ENCODE measurements at places on chromosomes 7 and 10.

- no peak for DNase-seq
Observed at GRCh38 chr7:88485821-88486220, 179.1 kb upstream of the STEAP4 start.

- DNase-seq = peak; percentile 8
Observed at GRCh38 chr7:81484261-81484660, 285.6 kb downstream of the HGF start.

DNA sequence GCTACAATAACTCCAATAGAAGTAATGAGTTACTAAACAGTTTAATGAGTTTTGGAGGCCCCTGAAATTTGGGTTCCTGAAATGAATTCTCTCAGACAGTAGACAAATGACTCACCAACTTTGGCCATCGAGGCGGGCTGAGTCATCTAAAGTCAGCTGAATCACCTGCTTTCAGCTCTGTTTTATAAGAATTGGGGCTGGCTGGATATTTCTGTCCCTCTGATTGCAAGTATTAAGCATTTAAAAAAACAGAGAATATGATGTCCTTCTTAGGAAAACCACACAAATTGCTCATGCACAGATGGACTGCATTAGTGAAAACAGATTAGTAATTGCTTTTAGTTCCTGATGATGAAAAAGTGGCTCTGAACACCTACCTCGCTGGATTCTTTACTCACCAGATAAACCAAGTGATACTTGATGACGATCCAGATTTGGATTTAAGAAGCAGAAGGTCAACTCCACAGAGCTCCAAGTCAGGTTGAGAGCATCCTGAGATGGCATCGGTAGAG lies 59.1 kb downstream of the ZNF365 start:
- DNase-seq = no peak

DNA sequence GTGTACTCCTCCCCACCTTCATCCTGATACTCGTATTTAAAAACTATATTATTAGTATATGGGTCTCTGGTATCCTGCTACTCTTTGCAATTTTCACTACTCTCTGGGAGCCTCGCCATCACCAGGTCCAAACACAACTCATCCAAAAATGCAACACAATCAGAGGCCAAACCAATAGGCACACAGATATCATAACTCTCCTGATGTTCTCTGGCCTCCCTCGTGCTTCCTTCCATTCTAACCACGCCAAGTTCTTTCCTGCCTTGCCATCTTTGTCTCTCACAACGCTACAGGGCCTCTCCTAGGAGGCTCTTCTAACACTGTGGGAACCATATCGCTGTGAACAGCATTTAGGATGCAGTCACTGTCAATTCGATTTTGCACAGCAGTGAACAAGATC lies 7.3 kb downstream of the RHEB start:
- no peak for DNase-seq

DNA sequence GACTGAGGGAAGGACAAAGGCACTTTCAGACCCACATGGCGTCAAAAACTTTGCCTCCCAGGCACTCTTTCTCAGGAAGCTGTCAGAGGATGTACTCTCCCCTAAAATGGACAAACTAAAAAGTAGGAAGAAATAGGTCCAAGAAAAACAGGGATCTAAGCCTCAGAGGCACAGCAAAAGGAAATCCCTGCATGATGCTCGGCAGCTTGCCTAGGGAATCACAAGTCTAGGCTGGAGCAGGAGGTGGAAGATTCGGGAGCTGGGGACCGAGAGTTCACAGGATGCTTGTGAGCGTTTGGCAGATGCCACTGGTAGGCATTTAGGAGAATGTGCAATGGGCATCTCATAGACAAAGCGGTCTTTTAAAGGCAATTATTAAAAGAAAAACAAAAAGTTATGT lies 60.8 kb downstream of the ATXN7L1 start:
- no peak for DNase-seq

- DNase-seq = no peak
Observed at GRCh38 chr10:93435621-93436397, 46.3 kb downstream of the MYOF start.

DNA sequence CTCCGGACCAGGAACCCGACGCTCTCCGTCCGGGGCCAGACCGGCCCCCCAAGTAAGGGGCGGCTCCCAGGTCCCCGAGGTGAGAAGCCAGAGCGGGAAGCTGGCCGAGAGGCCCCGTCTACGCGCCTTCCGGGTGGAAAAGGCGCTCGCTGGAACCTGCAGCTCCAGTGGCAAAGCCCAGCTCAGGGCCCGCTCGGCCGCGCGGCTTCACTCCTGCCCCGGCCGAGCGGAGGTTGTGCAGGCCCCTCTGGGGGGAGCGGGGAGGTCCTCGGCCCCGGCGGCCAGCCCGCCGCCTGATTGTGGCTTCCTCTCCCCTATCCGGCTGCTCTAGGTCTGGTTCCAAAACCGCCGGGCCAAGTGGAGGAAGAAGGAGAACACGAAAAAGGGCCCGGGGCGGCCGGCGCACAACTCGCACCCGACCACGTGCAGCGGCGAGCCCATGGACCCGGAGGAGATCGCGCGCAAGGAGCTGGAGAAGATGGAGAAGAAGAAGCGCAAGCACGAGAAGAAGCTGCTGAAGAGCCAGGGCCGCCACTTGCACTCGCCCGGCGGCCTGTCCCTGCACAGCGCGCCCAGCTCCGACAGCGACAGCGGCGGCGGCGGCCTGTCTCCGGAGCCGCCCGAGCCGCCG lies 2.9 kb downstream of the UNCX start:
- no peak for DNase-seq

GRCh38 chr10:89377705-89378637 lies at the start of gene IFIT1B:
TSS of gene IFIT1B (plus strand) at chr10:89378056. CDS start at chr10:89378136, 80 bp downstream.
- no peak for DNase-seq

DNA sequence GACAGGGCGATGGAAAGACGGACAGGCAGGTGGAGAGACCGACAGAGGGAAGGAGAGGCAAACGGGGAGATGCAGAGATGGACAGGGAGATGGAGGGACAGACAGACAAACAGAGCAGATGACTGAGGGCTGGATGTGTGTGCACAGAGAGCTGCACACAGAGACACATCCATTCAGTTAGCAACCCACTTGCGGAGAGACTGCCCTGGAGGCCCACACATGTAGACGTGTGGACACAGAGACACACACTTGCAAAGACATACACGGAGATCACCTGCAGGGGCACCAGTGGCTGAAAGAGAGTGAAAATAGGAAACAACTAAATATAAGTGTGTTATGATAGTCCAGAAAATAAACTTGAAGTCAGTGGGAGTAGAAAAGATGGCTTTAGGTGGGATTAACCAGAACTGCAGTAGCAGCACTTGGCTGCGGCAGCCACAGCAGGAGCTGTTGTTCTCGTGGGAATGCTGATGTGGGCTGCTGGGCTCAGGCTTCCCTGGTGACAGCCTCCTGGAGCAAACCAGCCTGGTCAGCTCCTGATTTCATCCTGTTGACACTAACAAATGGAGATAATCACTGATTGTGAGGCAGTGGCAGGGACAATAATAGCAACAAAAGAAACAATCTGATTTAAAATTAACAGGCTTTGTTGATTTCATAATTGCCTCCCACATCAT lies 134.1 kb downstream of the CCNY start:
- DNase-seq = peak; percentile 50

DNA sequence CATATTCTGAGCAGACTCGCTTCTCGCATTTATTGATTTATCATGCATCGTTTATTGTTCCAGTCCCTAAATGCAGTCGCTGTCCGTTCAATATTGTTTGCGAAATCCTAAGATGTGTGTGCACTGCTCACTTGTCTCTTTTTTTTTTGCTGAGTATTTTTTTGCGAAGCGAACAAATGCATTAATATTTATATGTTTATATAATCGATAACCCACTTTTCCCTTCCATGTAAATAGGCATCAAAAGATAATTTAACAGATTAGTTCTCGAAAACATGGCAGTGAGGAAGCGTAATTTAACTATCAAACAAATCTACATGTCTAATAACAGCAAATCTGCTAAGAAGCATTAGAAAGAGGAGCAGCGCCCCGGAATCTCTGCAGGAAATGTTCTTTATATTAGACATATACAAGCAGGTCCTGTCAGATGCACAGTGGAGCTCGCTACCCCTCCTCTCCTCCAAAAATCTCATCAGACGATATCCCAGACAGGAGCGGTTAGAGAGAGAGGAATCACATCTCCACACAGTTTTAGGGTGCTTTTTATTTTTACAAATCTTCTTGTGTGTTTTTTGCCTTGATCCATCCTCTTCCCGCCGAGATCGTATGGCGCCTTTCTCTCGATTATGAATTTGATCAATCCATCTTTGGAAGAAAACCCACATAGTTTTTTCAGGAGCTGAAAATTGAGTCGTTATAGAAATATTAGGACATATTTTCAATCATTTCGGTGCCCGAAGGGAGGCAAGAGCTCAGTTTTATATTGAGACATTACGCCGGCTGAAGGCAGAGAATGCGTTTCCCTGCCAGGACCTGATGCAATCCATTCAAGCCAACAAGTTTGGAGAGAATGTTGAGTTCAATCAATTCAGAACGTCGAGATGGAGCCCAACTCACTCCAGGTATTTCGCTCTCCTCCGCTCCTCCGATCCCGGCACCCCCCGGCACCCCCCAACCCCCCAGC lies at the start of gene ARID5B:
Gene ARID5B (plus strand): TSS at position 871 of the 964 bp plus-strand sequence. CDS start 11 bp downstream, at position 882.
- peak; percentile 78 for DNase-seq

DNA sequence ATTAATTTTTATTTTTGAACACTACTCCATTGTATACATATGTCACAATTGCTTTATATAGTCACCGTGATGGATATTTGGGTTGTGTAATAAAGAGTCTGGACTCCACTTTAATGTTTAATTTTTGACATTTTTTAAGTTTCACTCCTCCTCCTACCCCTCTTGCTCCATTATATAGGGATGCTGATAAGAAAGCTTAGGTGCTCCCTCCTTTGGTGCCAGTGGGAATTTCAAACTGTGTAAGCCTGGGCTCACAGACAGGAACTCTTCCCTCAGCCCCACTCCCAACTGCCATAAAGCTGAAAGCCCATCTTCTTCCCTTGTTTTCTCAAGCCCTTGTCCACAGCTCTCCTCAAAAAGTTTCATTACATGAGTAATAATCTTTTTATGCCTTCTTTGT lies 47.6 kb downstream of the TWIST1 start:
- DNase-seq = no peak

GRCh38 chr10:77899080-77899477 lies 27.5 kb downstream of the DLG5 start:
- no peak for DNase-seq

- DNase-seq = peak; percentile 98
Observed at GRCh38 chr7:65373608-65374351, at the start of gene ZNF92. TSS of gene ZNF92 (plus strand) at chr7:65373855. CDS start at chr7:65373998, 143 bp downstream.

- DNase-seq = no peak
Observed at GRCh38 chr7:143848192-143848591, 53.8 kb downstream of the TCAF1 start.

DNA sequence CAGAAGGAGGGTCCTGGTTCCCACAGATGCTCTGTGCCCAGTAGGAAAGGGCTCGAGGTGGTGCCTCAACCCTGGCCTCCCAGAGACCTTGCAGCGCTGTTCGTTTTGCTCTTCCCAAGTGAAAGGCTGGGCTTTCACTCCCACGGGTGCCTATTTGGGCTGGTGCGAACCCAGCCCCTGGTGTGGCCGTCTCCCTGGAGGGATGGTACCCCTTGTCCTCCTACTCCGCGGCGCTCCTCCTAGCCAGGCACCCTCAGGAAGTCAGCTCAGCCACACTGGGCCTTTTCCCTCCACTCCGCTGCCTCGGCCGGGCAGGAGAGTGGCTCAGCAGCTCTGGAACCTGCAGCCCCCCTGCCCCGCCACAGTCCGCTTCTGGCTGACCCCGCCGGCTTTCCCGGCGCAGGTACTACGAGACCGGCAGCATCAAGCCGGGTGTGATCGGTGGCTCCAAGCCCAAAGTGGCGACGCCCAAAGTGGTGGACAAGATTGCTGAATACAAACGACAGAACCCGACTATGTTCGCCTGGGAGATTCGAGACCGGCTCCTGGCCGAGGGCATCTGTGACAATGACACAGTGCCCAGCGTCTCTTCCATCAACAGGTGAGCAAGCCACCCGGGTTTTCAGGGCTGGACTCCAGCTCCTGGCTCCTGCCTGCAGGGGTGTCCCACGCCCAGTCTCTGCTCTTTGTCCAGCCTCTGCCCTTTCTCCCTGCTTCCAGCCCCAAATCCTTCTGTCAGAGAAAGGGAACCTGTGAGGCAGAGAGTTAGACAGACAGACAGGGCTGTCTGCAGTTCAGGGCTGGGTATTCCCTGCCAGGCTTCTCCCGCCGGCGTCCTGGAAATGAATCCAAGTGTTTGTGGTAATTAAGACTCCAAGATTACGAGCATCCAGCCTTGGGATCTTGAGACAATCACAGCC lies 5.2 kb downstream of the PAX2 start:
- DNase-seq = no peak

GRCh38 chr10:54096892-54097291 lies 704.1 kb downstream of the PCDH15 start:
- no peak for DNase-seq

- no peak for DNase-seq
Observed at GRCh38 chr7:73345951-73346350, 18.0 kb downstream of the FKBP6 start.

- DNase-seq = peak; percentile 28
Observed at GRCh38 chr7:14902589-14903067, at the start of gene DGKB. TSS of gene DGKB (minus strand) at chr7:14902751.

GRCh38 chr10:30765616-30766015 lies 136.1 kb upstream of the LYZL2 start:
- no peak for DNase-seq

- no peak for DNase-seq
Observed at GRCh38 chr7:79221211-79221610, 232.3 kb downstream of the MAGI2 start.

GRCh38 chr10:61901829-61902444 lies 438 bp downstream of the ARID5B start:
- peak; percentile 78 for DNase-seq

DNA sequence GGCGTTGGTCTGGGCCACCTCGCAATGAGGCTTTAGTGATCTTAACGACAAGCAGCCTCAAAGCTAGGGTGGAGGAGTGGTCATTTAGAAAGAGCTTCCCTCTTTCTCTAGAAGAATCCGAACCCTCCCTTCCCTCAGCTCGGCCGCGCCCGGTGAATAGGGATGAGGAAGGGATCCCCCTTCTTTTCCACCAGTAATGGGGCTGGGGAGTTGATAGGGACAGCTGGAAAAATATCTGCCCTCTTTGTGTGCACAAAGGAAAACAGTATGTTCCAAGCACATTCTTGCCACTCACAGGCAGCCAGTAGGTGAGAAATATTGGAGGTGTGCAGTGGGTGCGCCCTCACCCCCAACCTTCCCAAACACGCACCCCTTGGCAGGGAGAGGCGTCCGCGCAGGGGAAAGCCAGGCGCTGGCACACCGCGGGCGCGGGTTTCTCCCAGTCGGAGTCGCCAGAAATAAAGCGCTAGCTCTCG lies 6.5 kb downstream of the DLX5 start:
- no peak for DNase-seq

DNA sequence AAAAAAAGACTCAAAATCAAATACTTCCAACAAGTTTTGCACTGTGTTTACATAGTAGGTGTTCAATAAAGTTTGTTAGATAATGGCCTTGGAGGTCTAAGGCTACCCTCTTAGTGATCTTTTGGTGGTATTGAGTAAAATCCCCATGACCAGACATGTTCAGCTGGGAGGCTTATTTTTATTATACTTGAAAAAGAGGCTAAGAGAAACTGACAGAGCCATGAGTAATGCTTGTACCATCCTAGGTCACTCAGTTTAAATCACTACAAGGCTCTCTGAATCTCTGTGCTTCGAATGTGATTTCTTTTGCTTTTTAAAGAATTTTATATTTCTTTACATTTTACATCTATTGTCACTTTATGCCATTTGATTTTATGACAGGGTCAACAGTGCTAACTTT lies 90.5 kb downstream of the TWIST1 start:
- no peak for DNase-seq

Measured in midbrain (tissue), 1 donor.